ENCODE measurements at places on chromosomes 5 and 9. TPM values are rescaled to one million over a fixed set of nuclear protein-coding genes. Genes with fewer than 3 reads are reported as not detected.

The CCDC183 gene
- total RNA-seq, result 0.16 TPM

The CD72 gene
- not detected for total RNA-seq

The SEC61B gene
- 164 TPM for total RNA-seq

The CNTFR gene
- total RNA-seq, result not detected

The PHYHD1 gene
- total RNA-seq, result not detected

The KIF12 gene
- 0.85 TPM for total RNA-seq

The MARCOL gene
- not detected for total RNA-seq

The AGXT2 gene
- total RNA-seq, result not detected

The IL33 gene
- total RNA-seq, result not detected

The TMEFF1 gene
- 1.3 TPM for total RNA-seq

The PRDM9 gene
- total RNA-seq, result not detected

The GIN1 gene
- total RNA-seq, result 12.4 TPM

The PCDHB6 gene
- 0.29 TPM for total RNA-seq

The WDR38 gene
- total RNA-seq, result not detected

The DMRT2 gene
- total RNA-seq, result not detected

The ESM1 gene
- 1.8 TPM for total RNA-seq

The GPR150 gene
- not detected for total RNA-seq

The SNCAIP gene
- total RNA-seq, result not detected

- no peak for DNase-seq
Observed at GRCh38 chr9:113409883-113410206, 630 bp downstream of the POLE3 start.

DNA sequence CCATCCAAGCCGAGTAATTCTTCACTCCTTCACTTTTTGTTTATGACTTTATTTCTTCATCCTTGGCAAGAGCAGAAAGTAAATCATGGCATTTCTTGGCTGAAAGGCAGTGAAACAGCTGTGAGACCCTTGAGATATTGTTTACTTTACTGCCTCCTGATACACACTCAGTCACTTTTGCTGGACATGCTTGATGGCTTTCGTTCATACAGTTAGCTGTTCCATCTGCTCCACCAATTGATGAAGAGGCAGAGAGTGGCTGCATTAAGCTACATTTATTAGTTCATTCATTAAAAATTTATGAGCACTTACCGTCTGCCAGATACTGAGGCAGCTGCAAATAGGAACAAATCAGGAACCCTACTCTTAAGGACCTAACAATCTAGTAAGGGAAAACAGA lies 184.4 kb upstream of the OR13F1 start:
- DNase-seq, result no peak

- DNase-seq, result no peak
Observed at GRCh38 chr9:15221746-15222145, 85.3 kb downstream of the TTC39B start.

DNA sequence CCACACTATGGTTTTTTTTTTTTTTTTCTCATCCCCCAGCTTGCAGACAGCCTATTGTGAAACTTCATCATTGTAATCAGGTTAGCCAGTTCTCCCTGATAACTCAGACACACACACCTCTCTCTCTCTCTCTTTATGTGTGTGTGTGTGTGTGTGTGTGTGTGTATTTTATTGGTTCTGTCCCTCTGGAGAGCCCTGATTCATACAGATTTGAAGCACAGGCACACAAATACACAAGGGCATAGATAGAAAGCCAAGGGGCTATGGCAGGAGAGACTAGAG lies 20.6 kb upstream of the VCAN start:
- DNase-seq, result no peak

DNA sequence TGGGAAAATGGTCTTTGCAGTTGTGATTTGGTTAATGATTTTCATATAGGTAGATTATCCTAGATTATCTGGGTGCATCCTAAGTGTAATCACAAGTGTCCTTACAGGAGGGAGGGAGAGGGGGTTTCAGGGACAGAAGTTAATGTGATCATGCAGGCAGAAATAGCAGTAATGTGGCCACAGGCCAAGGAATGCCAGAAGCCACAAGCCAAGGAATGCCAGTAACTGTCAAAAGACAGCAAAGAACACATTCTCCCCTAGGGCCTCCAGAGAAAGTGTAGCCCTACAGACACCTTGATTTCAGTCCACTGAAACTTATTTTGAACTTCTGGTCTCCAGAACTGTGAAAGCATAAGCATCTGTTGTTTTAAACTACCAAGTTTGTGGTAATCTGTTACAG lies 2074.5 kb downstream of the MAT2B start:
- DNase-seq, result no peak

- no peak for DNase-seq
Observed at GRCh38 chr5:107799306-107799705, 128.6 kb upstream of the EFNA5 start.

GRCh38 chr5:107389775-107390148 lies 281.0 kb downstream of the EFNA5 start:
- no peak for DNase-seq

- DNase-seq, result peak; percentile 97
Observed at GRCh38 chr5:132387640-132388117, 18.2 kb downstream of the SLC22A5 start.

DNA sequence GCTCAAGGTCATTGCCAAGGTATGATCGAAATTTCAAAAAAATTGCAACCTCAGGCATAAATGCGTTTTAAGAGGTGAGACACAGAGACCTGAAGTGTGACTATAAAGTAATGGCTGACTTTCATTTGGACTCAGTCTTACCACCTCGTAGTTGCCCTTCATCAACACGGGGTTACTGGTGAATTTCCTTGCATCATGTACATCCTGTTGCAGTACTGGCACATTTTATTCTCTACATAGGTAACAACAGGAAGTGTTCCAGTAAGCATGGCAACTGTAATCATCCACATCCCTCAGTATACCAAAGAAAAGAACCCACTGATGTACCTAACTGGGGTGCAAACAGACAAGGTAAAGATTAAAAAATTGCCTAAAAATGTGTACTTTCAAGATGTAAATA lies 29.3 kb downstream of the MOCS2 start:
- no peak for DNase-seq

GRCh38 chr9:108041551-108041950 lies 552.0 kb upstream of the KLF4 start:
- DNase-seq, result no peak

DNA sequence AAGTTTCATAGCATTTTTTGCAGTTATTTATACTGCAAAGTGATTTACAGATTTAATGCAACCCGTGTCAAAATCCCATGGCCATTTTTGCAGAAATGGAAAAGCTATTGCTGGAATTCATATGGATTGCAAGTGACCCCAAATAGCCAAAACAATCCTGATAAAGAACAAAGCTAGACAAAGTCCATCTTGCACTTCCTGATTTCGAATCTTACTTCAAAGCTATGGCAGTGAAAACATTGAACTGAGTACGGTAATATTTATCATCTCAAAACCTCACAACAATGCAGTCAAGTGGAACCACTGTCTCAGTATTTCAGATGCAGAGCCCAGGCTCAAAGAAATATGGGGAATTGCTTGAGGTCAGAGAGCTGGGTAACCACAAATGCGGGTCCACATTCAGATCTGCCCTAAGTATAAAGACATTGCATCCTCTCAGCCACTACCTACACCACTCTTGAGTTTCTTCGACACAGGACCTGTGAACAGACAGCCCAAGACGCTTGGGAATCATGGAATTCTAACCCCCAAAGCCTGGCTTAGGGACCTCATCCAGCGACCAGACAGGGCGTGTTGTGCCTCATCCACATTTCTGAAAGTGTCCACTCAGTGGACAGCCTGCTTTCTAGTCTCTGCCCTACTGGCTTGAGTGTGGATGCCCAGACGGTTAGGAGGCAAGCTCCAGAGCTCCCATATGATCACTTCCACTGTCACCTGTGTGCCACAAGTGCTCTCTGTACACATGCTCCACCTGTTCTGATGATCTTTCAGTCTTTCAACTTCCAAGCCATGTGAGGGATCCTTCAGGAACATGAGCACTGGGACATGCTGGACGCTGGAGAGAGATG lies 39.3 kb upstream of the KCNIP1 start:
- peak; percentile 30 for DNase-seq

GRCh38 chr5:68192679-68193060 lies 22.9 kb upstream of the PIK3R1 start:
- DNase-seq, result no peak

- no peak for DNase-seq
Observed at GRCh38 chr9:26745111-26745510, 147.5 kb downstream of the CAAP1 start.

DNA sequence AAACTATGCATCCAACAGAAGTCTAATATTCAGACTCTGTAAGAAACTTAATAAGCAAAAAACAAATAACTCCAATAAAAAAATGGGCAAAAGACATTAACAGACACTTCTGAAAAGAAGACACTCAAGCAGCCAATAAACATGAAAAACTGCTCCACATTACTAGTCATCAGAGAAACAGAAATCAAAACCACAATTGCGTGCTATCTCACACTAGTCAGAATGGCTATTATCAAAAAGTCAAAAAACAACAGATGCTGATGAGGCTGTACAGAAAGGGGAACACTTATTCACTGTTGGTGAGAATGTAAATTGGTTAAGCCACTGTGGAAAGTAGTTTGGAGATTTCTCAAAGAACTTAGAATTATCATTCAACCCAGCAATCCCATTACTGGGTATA lies 101.2 kb upstream of the TRIM32 start:
- DNase-seq, result no peak

DNA sequence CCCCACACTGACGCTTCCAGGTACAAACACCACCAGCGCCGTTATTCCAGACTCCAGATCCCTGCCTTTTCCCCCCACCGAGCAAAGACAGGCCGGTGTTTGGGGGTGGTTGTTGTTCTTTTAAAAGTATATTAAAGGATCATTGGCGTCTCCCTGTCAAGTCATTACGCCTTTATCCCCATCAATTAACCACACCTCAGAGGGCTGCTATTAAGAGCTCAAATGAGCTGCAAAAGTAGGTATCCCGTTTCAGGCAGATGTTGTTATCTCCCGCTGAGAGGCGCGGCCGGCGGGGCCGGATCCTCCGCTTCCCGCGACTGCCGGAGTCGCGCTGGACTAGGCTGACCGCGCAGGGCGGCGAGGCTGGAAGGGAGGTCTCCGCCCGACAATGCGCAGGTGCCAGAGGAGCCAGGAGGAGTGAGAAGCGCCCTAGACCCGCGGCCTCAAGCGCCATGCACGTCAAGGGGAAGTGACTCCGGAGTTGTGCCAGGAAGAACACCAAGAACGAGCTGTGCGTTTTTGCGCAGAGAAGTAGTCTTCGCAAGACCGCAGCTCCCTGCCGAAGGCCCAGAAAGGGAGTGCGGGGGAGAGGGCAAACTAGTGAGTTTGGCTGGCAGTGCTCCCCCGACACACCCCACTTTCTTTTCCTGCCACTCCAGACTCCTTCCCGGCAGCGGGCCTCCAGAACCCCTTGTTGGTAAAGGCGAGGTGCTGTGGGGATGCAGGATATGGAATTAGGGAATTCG lies 8.2 kb downstream of the NR2F1-AS1 start:
- no peak for DNase-seq

DNA sequence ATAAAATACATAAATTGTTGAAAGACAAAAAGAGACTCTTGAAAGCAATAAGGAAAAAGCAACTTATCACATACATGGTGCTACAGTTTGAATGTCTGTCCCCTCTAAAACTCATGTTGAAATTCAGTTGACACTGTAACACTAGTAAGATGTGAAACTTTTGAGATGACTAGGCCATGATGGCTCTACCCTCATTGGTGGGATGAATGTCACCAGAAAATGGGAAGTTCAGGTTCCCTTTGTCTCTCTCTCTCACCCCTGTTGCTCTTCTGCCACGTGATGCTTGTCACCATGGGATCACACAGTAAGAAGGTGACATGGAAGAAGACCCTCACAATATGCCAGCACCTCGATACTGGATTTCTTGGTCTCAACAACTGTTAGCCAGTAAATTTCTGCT lies 50.3 kb upstream of the SPTLC1 start:
- no peak for DNase-seq

GRCh38 chr9:133700819-133701320 lies 37.3 kb downstream of the SARDH start:
- no peak for DNase-seq

GRCh38 chr5:53331463-53331862 lies 149.0 kb upstream of the FST start:
- DNase-seq, result no peak

GRCh38 chr9:100583014-100583802 lies 5.3 kb downstream of the CAVIN4 start:
- DNase-seq, result no peak

DNA sequence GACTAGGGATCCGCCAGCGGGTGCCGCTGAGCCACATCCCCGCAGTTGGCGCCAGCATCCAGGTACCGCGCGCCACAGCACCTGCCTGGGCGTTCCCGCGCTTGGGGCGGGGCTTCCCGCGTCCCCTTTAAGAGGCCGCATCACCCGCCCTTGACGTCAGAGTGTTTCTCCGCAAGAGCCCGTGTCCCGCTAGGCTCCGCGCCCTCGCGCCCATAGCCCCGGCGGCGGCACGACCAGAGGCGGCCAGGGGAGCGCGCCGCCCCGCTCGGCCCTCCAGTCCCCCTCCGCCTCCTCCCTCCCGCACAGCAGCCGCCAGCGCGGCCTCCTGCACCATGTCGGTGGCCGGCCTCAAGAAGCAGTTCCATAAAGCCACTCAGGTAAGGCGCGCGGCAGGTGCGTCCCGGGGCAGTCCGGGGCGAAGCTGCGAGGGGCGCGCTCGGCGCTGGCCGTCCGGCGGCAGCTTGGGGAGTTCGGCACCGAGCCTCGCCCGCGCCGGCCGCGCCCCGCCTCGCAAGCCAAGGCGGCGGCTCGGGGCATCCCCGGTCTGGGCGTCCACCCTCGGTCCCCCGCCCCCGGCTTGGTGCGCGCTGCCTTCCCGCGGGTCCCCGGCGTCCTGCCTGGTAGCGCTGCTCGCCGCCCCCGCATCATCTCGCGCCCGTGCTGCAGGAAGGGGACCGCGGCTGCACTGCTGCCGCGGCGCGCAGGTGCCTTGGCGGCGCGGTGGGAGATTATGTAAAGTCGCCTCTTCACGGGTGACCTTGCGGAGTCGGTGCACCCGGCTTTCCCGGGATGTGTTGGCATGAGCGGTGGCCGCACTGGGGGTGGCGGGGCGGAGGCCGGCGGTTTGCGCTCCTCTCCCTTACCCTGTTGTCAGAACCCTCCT lies at the start of gene SH3GL2:
Gene SH3GL2 (plus strand): TSS at position 156 of the 883 bp plus-strand sequence.
- no peak for DNase-seq

- DNase-seq, result no peak
Observed at GRCh38 chr9:134325096-134325812, 1.0 kb upstream of the RXRA start.

- DNase-seq, result peak; percentile 50
Observed at GRCh38 chr9:81410201-81410600, 279.1 kb downstream of the TLE1 start.

GRCh38 chr9:17742067-17742466 lies 163.2 kb downstream of the SH3GL2 start:
- DNase-seq, result no peak

GRCh38 chr5:65086234-65086890 lies 317.6 kb downstream of the CWC27 start:
- DNase-seq, result no peak

DNA sequence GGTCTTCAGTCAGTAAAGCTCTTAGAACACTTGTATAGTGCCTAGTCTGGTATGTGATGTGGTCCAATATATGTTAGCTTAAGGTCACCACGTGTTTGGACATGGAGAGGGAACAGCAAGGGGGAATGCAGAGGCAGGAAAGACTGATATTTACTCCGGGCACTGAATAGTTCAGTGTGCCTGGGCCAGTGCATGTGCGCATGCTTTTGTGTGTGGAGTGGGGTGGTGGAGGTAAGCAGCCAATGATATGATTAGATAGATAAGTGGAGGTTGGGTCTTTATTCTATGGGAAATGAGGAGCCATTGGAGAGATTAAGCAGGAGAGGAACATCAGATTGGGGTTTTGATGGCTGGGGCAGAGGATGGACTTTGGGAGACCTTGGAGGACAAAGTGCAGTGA lies 14.0 kb downstream of the OR13J1 start:
- DNase-seq, result no peak

GRCh38 chr9:12956261-12956660 lies 181.4 kb downstream of the LURAP1L start:
- DNase-seq, result no peak

Measured in SJSA1 (cell line).